ENCODE measurements at places on chromosomes 6 and 20. TPM values are rescaled to one million over a fixed set of nuclear protein-coding genes. Genes with fewer than 3 reads are reported as not detected.

- no peak for DNase-seq
These were observed 270.6 kb downstream of the PRL start for GRCh38 chr6:22026164-22026678.

DNA sequence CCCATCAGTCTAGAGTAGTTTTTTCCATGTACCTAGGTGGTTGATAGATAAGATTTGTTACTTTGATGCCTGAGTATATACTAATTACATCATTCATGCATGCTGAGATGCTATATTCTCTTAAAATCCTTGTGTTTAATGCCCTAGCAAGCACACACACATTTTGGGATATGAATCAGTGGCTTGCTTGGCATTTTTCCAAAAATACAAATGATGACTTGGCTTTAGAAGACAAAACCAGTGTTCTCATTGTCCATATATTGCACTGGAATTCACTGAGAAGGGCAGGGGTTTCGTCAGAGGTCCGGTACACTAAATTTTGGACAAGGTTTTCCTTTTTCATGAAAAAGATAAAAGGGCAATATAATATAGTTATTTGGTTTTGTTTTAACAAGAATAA lies 24.9 kb downstream of the GTPBP2 start:
- DNase-seq: no peak

DNA sequence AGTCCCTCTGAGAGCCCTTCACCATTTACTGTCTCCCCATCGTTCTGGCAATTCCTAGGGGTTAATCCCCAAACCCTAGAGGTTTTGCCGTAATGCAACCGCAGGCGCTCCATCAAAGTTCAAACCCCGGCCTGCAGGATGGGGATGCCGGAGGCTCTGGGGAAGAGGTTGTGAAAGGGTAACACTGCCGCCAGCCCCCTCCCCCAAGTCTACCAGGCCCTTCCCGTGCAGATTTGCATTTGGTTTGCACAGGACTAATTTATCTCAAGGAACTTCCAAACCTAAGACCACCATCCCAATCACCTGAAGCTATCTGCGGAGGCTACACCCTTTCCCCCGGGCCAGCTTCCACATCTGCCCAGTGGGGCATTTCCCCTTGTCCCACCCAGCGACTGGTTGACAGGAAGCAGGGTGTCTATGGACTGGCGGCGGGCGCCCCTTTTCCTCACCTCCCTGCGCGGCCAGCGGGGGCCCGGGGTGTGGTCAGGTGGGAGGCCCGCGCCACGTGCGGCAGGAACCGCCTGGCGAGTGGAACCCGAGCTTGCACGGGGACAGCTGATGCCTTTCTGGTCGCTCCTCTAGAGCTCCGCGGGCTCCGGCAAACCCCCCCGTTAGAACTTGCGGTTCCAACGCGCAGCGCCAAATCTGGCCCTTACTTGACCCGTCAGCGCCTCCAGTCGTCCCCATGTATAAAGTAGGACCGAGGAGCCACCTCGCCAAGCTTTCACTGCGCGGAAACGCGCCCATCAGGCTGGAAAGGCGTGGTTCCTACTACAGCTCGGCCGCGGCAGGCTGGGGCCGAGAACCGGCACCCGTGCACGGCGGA lies 9.4 kb upstream of the SLC4A11 start:
- peak; percentile 35 for DNase-seq

DNA sequence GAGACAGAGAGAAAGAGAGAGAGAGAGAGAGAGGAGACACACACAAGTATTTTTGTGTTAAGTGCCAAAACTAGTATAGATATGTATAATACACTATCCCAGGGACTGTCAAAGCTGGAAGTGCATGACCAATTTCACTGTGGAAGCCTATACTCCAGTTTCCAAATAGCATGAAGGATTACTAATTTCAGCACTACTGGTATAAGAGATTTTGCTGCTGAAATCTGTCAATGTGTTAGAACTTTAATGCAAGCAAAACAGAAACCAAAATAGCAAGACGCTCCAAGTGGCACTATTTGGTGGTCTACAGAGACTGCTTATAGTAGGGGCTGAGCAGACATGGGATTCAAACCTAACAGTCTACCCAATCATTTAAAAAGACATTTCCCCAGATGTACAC lies 284.8 kb downstream of the BTBD9 start:
- DNase-seq: no peak

SLC22A16 gene
- total RNA-seq: 1.3 TPM

DNA sequence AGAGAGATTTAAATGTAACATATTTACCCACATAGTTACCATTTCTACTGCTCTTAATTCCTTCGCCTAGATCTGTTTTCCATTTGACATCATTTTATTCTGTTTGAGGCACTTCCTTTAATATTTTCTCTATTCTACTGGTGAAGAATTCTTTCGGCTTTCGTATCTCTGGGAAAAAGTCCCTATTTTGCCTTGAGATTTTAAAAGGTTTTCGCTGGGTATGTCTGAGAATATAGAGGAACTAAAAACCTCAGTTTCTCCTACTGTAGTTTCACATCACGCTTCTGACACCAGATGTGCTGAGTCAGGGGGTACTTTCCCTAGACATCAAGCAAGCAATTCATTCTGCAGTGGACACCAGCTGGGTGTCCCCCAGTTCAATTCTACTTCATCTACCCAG lies 61.7 kb downstream of the E2F3 start:
- no peak for DNase-seq

ETV7 gene
- 0.61 TPM for total RNA-seq

KIF13A gene
- 50.8 TPM for total RNA-seq

GRCh38 chr6:134343066-134343465 lies 25.2 kb upstream of the SGK1 start:
- DNase-seq: no peak

HLA-F gene
- total RNA-seq: 12.7 TPM

DNA sequence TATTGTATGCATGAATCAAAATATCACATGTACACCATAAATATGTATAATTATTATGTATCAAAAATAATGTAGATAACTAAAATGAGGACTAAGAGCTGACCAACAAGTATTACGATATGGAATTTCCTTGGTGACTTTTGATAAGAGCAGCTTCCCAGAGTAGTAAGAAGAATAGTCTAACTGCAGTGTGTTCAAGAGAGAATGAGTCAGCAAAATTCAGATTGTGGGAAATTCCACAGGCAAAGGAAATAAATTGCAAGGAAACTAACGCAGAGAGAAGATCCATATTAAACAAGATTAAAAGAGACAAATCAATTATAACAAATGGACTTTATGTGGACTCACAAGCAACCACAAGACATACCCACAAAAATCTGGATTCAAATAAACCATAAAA lies 26.4 kb downstream of the FRK start:
- DNase-seq: no peak

MLN gene
- not detected for total RNA-seq

GRCh38 chr20:44494681-44495080 lies 19.0 kb downstream of the TTPAL start:
- DNase-seq: no peak

DNA sequence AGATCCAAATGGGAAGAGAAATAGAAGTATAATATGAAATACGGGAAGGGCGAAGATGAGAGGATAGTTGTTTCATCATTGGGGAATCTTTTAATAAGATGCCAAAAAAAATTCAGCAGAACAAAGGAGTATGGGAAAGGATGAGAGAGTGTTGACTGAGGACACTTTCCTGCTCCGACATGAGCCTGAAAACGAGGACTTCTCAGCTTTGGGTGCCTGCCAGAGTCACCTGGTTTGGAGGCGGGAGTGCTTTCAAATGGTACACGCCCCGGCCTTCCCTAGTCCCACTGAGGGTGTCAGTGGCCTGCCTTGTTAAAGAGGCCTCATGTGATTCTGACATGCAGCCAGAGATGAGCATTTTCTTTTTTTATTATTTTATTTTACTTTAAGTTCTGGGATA lies 250.9 kb downstream of the ANKRD60 start:
- DNase-seq: no peak

DNA sequence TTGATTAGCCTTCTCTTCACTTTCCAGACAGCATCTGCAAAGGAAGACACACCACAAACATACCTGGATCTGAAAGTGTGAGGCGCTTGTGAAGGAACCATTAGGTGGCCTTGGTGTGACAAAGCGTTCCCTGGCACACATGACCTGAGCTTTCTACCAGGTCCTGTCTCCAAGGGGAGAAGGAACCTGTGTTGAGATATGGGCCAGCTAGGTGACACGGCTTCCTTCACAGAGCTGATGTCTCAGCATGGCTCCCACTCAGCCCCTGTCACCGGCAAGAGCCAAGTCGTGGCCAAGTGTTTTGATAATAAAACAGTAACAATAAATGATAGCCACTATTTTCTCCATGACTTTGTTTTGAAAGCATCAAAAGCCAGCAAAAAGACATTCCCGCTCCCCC lies 20.3 kb upstream of the TAGAP start:
- DNase-seq: no peak

MROH8 gene
- total RNA-seq: 4.8 TPM

- DNase-seq: no peak
These were observed 162.8 kb downstream of the SCML4 start for GRCh38 chr6:107661291-107661690.

DNA sequence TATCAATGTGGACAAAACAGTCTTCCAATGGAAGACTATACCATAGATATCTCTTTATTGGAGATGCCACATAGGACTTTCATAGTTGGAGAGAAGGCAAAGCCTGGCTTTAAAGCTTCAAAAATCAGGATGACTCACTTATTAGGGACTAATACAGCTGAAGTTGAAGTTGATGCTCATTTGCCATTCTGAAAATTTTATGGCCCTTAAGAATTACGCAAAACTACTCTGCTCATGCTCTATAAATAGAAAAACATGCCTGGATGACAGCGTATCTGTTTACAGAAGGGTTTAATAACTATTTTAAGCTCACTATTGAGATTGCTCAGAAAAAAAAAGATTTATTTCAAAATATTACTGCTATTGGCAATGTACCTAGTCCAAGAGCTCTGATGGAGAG lies 155.5 kb upstream of the DST start:
- no peak for DNase-seq

GPX5 gene
- total RNA-seq: not detected

NTSR1 gene
- total RNA-seq: 2.6 TPM

GRCh38 chr6:20542927-20543602 lies 8.8 kb downstream of the CDKAL1 start:
- no peak for DNase-seq

DNA sequence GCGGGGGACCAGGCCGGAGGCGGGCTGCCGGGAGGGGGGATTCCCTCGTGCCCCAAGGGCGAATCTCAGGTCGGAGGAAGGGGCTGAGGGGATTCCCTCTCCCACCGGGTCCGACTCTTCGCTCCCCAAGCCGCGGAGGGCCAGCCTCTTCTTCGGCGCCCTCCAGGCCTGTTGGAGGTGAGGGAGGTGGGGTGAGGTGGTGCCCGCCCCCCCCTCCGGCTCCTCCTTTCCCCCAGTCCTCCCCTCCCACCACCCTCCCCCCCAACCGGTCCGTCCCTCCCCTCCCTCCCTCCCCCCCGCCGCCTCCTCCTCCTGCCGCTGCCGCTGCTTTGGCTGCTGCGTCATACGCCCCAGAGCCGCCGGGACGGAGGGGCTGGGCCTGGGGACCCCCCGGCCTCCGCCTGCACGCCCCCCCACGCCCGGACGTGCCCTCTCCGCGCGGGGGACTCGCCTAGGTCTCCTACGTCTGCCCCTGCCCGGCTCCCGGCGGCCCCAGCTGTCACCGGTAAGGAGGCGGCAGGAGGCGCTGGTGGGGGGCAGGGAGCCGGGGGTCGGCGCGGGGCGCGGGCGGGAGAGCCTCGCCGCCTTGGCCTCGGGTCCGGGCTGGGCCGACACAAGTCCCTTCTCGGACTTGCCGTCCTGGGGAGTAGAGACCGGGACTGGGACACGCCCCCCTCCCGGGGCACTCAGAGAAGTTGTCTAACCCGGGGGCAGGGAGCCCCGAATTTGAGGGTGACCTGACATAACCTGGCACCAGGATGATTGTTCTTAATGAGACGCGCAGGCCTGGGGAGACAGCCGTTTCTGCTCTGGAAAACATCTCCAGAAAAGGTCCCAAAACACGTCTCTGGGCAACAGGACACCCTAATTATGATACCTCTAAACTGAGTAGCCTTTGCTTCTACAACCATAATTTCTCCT lies at the start of gene PHF1:
TSS of gene PHF1 (plus strand) at position 304 of the 921 bp plus-strand sequence. CDS start 1,250 bp downstream, outside the sequence.
- no peak for DNase-seq

DNA sequence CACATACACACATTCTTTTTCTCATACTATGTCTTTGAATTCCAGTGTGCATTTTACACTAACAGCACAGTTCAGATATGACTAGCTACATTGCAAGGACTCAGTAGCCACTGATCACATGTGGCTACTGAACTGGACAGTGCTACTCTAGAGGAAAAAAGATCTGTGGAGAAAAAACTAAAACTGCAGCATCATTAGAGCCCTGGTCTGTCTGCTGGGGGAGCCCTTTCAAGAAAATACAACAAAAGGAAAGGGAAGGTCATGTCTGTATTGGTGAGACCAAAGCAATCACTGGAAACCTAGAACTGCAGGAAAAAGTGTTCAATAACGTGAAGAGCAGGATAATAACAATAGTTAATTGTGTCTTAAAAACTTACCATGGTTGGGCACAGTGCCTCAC lies 132.3 kb upstream of the JARID2 start:
- no peak for DNase-seq

ADAT2 gene
- total RNA-seq: 4.6 TPM

GGTLC1 gene
- not detected for total RNA-seq

DNA sequence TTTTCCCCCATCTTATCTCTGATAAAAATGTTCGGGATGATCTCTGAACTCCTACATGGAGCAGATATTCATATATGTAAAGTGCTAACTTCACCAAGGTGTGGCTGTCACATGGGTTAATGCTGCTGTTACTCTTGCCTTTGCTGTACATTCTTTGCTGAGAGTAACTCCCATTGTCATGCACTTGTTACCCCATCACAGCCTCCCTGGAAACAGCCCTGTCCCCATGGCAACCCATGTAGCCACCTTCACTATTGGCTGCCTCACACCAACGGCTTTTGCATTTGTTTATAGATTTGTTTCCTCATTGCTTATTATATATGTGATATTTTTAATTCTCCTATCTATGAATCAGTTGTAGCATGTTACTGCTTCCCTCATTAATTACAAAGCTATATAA lies 17.3 kb upstream of the IBTK start:
- DNase-seq: no peak

- no peak for DNase-seq
These were observed 129.7 kb downstream of the FIG4 start for GRCh38 chr6:109820706-109821350.

DNA sequence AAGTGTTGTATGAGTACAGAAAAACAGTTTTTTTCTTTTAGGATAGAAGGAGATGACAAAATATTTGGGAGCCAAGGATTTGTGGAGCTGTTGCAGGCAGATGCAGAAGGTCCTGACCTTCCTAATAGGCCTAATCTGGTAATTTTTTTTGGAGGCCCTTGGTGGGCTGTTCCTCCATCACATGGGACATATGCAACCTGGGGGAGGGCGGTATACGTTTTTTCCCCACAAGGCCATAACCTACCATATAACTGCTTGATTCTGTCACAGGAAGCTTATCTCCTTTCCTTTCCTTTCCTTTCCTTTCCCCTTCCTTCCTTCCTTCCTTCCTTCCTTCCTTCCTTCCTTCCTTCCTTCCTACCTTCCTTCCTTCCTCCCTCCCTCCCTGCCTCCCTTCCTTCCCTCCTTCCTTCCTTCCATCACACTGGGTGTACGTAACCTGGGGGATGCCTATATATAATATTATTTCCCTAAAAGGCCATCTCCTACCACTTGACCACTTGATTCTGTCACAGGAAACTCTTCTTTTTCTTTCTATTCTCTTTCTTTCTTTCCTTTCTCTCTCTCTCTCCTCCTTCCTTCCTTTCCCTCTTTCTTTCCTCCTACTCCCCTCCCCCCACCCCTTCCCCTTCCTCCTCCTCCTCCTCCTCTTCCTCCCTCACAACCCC lies 185.0 kb upstream of the KCNK16 start:
- no peak for DNase-seq

SOBP gene
- 30.0 TPM for total RNA-seq

Data from spinal cord (tissue), 10 donors.